ENCODE measurements at places on chromosomes 4 and X.

GRCh38 chrX:129663171-129663570 lies 8.4 kb upstream of the APLN start:
- DNase-seq = no peak

DNA sequence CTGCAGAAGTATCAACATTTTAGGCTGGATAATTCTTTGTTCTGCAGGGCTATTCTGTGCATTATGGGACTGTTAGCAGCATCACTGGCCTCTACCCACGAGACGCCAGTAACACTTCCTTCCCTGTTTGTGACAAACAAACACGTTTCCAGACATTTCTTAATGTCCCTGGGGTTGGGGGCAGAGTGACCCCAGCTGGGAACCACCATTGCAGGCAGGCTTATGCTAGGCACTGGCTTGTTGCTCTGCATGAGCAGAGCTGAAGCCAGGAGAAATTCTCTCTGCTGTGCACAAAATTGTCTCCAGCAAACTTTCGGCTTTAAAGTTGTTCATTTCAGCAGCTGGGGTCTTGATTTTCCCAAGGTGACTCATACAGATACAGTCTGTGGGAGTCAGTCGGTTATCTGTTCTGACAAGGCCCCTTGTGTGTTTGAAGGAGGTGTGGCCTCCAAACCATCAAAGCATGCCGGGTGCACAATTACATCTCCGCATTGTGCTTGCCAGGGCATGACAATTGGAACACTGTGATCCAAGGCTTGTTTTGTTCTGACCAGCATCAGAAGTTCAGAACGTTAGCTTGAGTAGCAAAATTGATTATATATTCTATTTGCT lies 156.4 kb upstream of the BOD1L1 start:
- no peak for DNase-seq

- DNase-seq = no peak
These were observed 171.0 kb upstream of the ATOH1 start for GRCh38 chr4:93657527-93657926.

GRCh38 chr4:174117445-174117844 lies 166.0 kb downstream of the FBXO8 start:
- DNase-seq = no peak

- DNase-seq = no peak
These were observed 60.2 kb downstream of the MAOB start for GRCh38 chrX:43822014-43822413.

DNA sequence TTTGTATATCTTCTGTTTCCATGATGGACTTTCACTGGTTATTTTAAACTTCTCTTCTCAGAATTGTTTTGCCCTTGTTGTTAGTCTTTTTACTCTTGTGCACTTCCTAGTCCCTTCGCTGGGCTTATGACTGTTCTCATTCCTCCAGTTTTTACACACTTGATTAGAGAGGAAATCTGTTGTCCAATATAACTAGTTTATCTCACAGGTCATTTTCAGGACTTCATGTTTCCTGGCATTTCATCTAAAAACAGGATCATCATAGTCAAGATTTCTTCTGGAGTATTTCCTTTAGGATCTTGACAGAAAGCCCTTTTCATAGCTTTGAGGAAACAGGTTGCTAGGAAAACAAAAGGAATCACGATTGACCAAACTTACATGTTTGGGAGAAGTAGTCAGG lies 3.0 kb downstream of the FNIP2 start:
- DNase-seq = no peak

- no peak for DNase-seq
These were observed 52.5 kb downstream of the GBA3 start for GRCh38 chr4:22745234-22745633.

DNA sequence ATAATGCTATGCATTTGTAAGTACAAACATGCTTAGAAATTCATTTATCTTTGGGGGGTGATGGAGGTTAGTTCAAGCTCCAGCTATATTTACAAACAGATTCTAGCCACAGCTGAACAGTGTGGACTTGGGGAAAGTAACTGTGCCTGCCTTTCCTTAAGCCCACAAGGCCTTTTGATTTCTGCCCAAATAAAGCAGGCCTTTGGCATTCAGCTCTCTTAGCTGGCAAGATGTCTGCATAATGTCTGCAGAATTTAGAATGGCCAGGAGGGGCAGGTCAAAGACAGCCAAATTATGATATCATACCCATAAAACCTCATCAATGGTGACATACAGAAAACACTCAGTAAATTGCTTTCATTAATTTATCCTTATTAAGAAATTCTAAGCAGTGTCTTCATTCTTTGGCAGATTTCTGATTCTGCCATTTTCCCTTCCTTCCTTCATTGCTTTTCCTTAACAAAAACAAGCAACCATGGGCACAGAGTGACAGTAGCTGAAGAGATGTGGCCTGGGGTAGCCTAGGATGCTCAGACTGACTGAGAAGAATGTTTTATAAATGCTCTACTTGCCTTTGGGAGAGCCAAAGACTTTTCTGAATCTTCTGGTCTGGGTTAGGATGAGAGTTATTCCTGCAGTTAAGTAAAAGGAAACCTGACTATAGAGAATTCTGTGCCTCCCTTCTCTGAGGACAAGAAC lies 538.7 kb upstream of the NR3C2 start:
- DNase-seq = no peak

DNA sequence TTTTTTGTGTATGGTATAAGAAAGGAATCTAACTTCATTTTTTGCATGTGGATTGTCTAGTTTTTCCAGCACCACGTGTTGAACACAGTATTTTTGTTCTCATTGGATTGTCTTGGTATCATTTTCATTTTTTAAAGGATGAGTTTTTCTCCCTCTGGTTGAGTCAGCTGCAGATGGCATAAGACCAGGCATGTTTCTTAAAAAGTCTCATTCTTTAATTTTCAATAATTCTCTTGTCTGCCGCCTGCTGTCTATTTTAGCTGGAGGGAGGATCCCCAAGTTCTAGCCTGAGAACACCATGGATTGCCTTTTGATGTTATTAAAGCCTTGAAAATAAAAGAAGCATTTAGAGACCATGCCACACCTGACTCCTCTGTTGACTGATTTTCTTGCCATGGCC lies 263.8 kb downstream of the ARHGAP24 start:
- no peak for DNase-seq

DNA sequence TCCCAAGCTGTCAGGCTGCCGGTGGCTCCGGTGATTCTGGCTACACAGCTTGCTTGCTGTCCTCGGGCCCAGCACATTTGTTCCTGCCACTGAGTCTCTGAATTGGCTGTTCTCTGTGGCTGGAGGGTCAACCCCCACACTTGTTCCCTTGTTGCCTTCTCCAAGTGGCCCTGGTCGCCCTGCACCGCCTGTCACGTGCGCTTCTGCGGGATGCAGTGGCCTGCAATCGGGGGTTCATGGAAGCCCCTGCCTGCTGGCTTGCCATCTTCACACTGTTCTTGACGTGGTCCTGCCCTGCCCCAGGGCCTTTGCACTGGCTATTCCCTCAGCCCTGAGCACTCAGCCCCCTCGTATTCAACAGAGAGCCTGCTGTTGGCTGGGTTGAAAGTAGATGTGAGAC lies 8.1 kb downstream of the CLCN4 start:
- DNase-seq = no peak

GRCh38 chr4:30945586-30945985 lies 225.4 kb downstream of the PCDH7 start:
- DNase-seq = no peak

DNA sequence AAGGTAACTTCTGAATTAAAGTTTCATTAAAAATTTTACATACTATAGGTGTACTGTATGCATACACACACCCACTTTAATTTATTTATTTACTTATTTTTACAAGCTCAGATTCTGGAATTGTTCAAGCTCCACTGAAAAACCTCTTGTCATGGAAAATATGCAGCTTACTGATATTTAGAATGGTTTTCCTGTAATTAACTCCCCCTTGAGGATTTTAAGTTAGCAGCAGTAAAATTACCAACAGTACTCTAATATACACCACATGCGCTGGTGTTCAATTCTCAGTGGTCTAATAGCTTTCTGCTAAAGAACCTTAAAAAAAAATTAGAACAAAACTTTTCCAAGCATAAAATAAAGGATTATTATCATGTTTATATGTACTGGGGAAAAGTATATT lies 12.0 kb downstream of the MAB21L2 start:
- no peak for DNase-seq

- DNase-seq = no peak
These were observed 24.6 kb downstream of the ABLIM2 start for GRCh38 chr4:8133897-8134563.

GRCh38 chr4:163736876-163737275 lies 242.4 kb downstream of the TMA16 start:
- DNase-seq = no peak

- DNase-seq = no peak
These were observed 179.6 kb upstream of the NOCT start for GRCh38 chr4:138835832-138836533.

DNA sequence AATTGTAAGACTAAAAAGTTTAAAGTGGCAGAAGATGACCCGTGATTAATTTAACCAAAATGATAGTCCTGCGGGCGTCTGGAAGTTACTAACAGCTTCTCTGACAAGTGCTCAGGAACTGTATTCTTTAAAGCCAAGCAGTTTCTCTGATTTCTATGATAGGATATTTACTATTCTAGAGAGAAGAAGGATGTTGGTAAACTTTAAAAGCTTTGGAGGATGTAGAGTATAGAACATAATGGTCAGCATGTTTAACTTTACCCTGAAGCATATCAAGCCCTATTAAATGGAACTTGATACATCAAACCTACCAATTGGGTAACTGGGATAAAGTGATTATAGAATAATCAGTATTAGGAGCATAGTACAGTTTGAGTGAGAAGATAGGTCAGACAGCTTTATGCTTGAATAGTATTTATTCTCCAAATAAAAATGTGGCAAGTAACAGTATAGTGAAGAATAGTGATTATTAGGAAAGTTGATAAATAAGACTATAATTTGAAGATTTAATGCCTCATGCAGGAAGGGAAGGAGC lies 1.8 kb downstream of the STIM2 start:
- DNase-seq = no peak

DNA sequence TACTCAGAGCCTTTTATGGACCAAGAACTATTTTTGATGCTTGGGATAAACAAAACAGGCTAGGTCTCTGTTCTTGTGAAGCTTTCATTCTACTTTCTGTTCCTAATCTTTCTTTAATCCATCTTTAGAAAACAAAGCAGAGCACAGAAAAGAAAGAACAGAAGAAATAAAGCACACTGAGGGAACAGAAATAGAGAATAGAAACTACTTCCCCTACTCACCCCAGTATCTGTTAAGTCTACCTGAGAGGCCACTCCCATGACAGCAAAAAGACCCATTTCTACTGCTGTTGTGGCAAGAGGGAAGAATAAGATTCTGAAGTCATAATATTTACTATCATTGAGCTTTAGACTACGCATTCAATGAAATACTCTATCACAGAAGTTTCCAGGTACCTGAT lies 9.2 kb downstream of the RFC1 start:
- no peak for DNase-seq

- peak; percentile 55 for DNase-seq
These were observed 74.8 kb downstream of the IL15 start for GRCh38 chr4:141711211-141711610.

- DNase-seq = no peak
These were observed 58.0 kb upstream of the ZFP42 start for GRCh38 chr4:187937557-187937956.

- DNase-seq = no peak
These were observed 78.8 kb downstream of the FAM184B start for GRCh38 chr4:17702641-17703040.

- DNase-seq = no peak
These were observed 61.5 kb downstream of the TMEM131L start for GRCh38 chr4:153527690-153528089.

GRCh38 chr4:20982544-20982943 lies 282.3 kb downstream of the PACRGL start:
- DNase-seq = no peak

- DNase-seq = no peak
These were observed 8.7 kb downstream of the ANXA10 start for GRCh38 chr4:168101026-168101425.

Data from suppressor macrophage (primary cell).